ENCODE measurements at places on chromosomes 2 and 18.

GRCh38 chr2:146366276-146366675, 1478.6 kb upstream of the ACVR2A start:
- no peak for DNase-seq

- DNase-seq, result no peak
Observed at GRCh38 chr2:60567096-60567495, 13.6 kb upstream of the BCL11A start.

- DNase-seq, result no peak
Observed at GRCh38 chr2:151681051-151681450, 53.2 kb downstream of the NEB start.

DNA sequence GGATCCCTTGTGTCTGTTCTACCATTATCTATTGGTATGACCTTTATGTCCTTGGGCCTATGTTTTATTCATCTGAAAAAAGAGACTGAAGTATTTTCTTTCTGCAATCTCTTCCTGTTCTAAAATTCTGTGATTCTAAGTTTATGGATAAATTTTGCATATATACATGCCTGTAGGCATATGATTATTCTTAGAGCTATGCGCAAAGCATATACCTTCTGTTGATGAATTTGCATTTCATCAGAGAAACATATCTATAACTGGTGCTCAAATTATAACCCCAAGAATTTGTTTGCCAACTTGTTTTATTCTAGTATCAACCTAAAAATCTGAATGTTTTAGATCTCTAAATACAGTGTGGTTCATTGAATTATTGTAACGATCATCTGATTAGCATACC, 6.7 kb downstream of the CACNB4 start:
- no peak for DNase-seq

GRCh38 chr2:95326433-95327140, 29.4 kb downstream of the KCNIP3 start:
- DNase-seq, result no peak

DNA sequence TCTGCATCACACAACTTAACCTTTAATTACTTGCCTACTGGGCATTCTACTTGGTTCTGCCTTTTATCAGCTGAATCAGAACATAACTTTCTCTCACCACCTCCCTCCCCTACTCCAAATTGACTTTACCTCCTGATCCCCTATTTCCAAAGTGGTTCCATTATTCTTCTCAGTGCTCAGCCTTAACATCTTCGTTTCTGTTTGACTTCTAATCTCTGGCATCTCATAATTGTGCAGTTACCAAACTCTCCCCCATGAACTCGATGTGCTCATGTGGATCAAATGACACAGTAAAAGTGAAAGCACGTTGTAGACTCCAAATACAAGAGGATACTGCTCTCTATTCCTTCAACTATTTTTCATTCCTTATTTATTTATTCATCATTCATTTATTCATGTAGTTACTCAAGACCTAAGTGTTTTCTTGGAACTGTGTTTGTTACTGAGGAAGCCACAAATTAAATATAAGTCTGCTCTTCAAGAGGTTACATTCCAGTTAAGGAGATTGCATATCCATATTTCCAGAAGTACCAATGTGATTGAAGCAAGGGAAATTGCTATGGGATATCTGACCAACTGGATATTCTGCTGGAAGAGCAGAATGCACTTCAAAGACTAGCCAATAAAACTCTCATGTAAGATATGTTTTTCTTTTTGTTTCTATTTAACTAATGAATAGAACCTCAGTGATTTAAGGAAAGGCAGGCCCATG, 158.8 kb downstream of the TMEFF2 start:
- DNase-seq, result no peak

GRCh38 chr2:240909216-240909974, 3.3 kb downstream of the CROCC2 start:
- no peak for DNase-seq

DNA sequence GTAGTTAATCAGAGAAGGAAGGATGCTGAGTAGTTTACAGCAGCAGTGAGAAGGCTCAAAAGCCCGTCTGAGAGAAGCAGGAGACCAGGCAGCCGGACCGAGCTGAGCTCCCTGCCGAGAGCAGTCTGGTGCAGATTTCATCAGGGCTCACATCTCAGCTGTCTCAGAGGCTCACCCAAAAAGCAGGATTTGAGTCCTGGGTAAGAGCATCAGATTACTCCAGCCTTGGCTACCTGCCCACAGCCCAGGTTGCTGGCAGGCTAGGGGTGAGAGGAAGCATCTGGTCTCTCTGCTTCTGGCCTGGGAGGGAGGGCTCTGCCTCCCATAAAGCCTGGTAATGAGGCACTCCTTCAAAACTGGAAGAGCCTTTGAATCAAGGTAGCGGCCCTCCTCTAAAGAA, 140.5 kb downstream of the ST6GAL2 start:
- no peak for DNase-seq

- DNase-seq, result no peak
Observed at GRCh38 chr2:130169896-130170295, 11.5 kb downstream of the SMPD4 start.

DNA sequence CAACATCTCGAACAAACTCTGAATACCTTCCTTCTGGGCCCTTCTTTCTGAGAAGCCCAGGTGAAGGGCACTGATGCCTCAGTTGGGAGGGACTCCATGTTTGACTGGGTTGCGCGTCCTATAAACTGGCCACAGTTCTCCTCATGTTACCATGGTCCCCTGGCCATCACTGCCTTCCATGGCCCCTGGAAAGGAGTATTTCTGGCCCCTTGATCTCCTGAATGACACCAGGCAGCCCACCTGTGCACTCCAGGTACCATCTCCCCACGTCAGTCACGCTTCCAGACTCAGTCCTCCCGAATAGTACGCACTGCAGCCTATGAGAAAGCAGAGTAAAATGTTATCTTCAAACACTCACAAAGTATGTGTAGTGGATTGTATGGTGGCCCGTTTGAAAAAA, 73.9 kb downstream of the ACKR3 start:
- no peak for DNase-seq

DNA sequence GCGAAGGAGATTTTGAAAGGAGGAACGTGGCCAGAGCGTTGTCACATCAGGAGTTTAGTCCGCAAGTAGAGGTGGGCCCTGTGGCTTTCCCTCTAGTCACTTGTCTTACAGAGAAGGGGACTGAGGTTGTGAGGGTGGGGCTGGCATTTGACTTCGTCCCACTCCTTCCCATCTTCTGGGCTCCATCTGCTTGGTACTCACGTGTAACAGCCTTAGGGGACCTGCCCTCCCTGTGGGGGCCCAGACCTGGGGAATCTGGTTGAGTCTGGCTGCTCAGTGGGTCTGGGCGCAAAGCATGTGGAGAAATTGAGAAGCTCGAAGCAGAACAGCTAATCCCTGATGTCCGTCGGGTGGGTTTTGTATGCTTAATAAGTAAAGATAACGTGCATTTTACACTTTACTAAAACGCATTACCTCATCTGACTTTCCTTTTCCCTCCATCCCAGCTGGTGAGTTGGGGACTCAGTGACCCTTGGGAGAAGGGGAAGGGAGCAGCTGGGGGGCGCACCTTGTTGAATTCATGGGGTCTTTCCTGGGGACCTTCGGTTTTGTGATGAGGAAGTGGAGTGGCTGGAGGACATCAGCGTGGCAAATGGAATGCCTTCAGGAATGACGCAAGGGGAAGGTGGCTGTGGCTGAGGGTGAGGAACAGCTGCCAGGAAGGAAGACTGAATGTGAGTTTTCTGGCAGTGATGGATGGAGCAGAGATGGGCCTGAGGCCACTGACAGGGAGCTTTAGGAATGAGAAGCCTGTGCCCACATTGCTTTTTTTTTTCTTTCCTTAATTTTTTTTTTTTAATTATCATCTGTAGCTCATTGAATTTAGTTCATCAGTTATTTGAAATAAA, 44.8 kb downstream of the ASAP2 start:
- no peak for DNase-seq

GRCh38 chr2:173027181-173028128, 48.2 kb upstream of the MAP3K20 start:
- DNase-seq, result peak; percentile 56

DNA sequence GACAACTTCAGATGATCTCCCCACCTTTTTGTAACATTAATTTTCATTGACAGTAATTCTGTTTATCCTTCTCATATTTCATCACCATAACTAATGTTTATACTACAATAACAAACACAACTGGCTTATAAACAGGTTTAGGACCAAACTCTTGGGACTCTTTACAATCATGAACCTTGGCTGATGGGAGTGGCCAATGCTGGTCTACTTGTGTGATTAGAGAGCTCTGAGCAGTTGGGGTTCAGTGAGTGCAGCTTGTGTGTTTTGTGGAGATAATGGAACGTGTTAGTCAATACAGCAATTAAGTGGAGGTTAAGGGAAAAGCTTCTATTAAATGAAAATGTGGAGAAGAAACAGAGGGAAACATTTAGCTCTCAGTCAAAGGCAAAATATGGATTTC, 207.1 kb downstream of the SPAG16 start:
- no peak for DNase-seq

DNA sequence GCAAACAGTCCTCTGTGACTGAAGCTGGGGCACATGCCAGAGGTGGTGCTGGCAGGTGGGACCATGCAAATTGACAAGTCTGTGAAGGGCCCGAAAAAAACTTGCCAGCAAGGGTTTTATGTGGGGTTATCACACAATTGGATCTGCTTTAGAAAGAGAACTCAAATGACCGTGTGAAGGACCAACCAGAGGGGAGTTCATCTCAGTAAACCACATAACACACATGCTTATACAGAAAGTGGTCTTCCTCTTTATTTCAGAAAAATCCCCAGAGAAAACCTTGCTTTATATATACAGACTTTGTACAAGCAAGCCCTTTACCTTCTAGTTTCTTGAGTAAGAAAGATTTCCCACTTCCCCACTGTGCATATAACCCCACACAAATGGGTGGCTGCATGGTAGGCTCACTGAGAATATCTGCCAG, 46.7 kb downstream of the KIDINS220 start:
- no peak for DNase-seq

DNA sequence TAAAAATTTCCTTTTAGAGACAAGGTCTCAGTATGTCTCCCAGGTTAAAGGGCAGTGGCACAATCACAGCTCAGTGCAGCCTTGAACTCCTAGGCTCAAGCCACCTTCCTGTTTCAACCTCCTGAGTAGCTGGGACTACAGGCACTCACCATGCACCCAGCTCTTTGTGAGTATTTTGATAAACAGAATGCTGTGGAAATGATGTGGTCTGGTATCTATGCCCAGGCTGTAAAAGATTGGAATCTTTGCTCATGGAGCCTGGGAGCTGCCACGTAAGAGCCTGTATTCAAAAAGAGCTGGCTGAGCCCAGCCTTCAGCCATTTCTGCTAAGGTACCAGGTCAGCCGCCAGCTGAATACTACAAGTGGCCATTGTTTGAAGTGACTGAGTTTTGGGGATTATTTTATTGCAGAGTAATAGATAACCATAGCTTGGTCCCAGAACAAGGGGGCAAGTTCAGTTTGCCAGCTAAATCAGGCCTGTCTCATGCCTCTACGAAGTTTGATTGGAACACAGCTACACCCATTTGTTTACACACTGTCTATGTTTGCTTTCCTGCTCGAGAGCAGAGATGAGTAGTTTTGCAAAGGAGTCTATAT, 21.3 kb upstream of the ARL5A start:
- DNase-seq, result no peak

GRCh38 chr2:128784626-128785306, 466.1 kb upstream of the HS6ST1 start:
- no peak for DNase-seq

DNA sequence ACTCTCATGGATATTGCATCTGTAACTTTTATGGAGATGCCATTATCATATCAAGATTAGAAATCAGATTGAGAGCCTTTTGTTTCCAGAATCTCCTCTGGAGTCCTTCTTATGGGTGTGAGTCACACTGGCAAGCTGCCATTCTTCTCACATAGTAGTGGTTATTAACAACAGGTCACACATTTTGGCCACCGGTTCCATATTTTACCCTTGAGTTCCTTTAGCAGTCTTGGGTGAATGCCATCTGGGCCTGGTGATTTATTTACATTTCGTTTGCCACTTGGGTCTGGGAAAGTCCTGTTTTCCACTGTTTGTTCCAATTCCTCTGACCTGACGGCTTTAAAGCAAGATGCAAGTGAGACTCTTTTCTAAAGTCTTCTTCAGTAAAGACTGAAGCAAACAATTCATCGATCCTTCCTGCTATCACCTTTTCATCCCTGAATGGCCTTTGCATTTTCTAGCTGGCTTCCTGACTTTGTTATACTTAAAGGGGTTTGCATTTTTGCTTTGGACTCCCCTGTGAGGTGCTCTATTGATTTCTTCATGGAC, 80.5 kb upstream of the CAVIN2 start:
- DNase-seq, result no peak

DNA sequence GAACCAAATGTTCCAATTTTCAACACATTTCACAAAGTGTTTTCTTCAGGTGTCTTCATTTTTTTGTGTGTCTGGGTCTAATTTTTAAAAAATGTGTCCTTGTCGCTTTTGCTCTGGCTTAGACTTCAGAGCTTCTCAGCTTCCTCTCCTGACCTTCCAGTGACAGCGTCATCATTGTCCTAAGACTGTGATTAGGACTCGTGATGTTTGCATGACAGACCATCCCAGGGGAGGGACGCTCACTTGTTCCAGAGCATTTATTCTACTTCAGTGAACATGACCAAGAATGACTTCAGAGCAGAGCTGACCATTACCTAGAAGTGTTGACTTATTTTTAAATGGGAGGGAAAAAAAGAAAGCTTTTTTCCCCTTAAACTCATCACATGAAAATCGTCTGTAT, 591.9 kb downstream of the IRS1 start:
- no peak for DNase-seq

GRCh38 chr2:107743274-107743673, 83.4 kb upstream of the RGPD4 start:
- no peak for DNase-seq

DNA sequence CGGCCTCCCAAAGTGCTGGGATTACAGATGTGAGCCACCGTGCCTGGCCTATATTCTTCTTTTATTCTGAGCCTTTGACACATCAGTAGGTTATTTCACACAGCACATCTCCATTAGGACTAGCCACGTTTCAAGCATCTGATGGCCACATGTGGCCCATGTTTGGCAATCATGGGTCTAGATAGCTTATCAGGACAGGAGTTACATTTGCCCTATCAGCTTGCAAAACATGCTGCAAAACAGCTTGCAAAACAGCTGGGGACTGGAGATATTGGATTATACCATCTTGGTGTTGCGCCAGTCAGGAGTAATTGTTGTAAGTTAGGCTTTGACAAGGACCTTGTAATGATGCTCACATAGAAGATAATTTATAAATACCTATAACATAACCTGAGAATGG, 94.9 kb downstream of the GBX2 start:
- no peak for DNase-seq

All from NK-92 treated with Interleukin-12 subunit alpha and Interleukin-12 subunit beta, amount 100 ng/mL, for 24 hours (cell line).